Upper lobe of left lung (tissue), 6 donors: ENCODE measurements at places on chromosomes 3 and 15.

DNA sequence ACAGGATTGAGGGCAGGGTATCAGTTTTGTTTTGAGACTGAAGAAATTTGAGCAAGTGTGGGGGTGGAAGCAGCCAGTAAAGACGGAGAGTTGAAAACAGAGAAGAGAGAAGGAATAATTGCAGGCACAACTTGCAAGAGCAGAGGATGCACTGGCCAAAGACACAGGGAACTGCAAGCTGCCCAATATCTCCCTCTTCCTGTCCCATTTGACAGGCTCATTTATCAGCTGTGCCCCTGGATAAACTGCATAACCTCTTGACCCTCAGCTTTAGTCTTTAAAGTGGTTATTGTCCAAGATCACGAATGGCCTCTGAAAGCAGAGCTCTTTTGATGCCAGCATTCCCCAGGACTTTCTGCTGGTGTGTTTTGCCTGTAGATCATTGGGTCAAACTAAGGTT is 5.0 kb upstream of the RAMAC start:
- H3K27me3 ChIP-seq = no peaks in the 10 kb centered on the region
- no peak for DNase-seq
- H3K27ac ChIP-seq = no peak overlapping the region
- peaks cover 8% of the 10 kb centered on the region for H3K4me1 ChIP-seq
- H3K36me3 ChIP-seq = no peaks in the 10 kb centered on the region

- DNase-seq = no peak
- no peaks in the 10 kb centered on the region for H3K4me1 ChIP-seq
- no peak overlapping the region for H3K4me3 ChIP-seq
Measured at GRCh38 chr3:143287403-143287802, 167.8 kb downstream of the CHST2 start.

- no peak overlapping the region for H3K4me3 ChIP-seq
- H3K36me3 ChIP-seq = no peaks in the 10 kb centered on the region
- H3K4me1 ChIP-seq = no peaks in the 10 kb centered on the region
- DNase-seq = no peak
Measured at GRCh38 chr3:67048715-67049074, 50.6 kb downstream of the KBTBD8 start.

GRCh38 chr15:90389513-90389912 is 1.5 kb downstream of the IQGAP1 start:
- peak overlapping the region; percentile 98 for H3K4me3 ChIP-seq
- H3K27ac ChIP-seq = peak overlapping the region; percentile 100
- DNase-seq = no peak
- no peaks in the 10 kb centered on the region for H3K27me3 ChIP-seq
- H3K36me3 ChIP-seq = peaks cover 21% of the 10 kb centered on the region
- H3K4me1 ChIP-seq = peaks cover 51% of the 10 kb centered on the region

- H3K27ac ChIP-seq = no peak overlapping the region
- peaks cover 4% of the 10 kb centered on the region for H3K4me1 ChIP-seq
- H3K27me3 ChIP-seq = no peaks in the 10 kb centered on the region
- no peak for DNase-seq
Measured at GRCh38 chr15:67997996-67998395, 56.1 kb upstream of the PIAS1 start.

DNA sequence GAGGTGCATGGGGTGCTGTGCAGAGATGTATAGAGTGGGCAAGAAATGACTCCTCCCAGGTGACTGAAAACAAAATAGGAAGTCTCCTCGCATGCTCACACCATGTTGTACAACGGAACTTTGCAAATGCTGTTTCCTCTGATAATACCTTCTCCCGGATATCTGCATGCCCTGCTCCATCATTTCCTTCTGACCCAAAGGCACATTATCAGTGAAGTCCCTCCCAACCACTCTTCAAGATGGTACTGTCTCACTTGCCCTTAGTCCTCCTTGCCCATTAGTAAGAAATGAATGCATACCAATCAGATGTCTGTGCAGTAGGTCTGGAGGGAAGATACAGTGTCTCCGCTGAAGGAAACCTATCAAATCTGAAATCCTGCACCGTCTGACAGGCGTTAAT is 12.0 kb downstream of the TMED3 start:
- no peaks in the 10 kb centered on the region for H3K27me3 ChIP-seq
- H3K4me1 ChIP-seq = no peaks in the 10 kb centered on the region
- no peak overlapping the region for H3K27ac ChIP-seq
- no peak for DNase-seq

DNA sequence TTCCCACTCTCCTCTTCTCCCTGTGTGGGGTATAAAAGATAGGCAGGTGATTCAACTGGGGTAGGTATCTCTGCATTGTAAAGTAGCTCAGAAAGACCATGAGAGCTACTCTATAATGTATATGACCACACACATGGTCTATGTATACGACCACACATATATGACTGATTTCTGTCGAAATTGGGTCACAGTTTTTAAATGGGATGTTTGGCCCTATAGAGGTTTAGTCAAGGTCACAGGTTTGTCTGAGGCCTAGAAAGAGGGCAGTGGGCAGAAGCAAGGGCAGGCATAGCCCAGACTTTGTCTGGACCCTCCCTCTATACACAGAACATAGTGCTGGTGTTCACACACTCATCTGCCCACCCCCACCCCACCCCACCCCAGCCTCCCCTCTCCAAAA is 4.4 kb downstream of the LAMP3 start:
- peak overlapping the region; percentile 78 for H3K27ac ChIP-seq
- H3K27me3 ChIP-seq = no peaks in the 10 kb centered on the region
- H3K4me3 ChIP-seq = no peak overlapping the region
- peaks cover 26% of the 10 kb centered on the region for H3K4me1 ChIP-seq
- DNase-seq = no peak

DNA sequence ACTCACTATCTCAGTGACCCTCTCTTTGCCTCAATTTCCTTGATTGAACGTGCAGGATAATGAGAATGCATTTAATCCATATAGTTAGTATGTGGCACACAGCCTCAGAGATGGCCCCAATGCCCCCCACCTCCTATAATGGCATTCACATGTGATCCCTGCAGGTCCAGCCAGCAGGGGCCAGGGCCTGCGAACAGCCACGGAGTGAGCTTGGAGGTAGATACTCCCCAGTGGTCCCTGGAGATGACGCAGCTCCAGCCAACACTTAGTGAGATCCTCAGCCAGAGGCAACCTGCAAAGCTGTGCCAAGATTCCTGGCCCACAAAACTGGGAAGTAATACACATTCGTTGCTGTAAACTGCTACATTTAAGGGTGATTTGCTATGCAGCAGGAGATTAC is 184.9 kb upstream of the NSMCE3 start:
- DNase-seq = no peak
- no peaks in the 10 kb centered on the region for H3K27me3 ChIP-seq

GRCh38 chr15:46170326-46170725 is 535.5 kb downstream of the SQOR start:
- no peak overlapping the region for H3K27ac ChIP-seq
- no peaks in the 10 kb centered on the region for H3K27me3 ChIP-seq
- no peak for DNase-seq
- H3K4me3 ChIP-seq = no peak overlapping the region
- no peaks in the 10 kb centered on the region for H3K4me1 ChIP-seq
- no peaks in the 10 kb centered on the region for H3K36me3 ChIP-seq

- no peaks in the 10 kb centered on the region for H3K36me3 ChIP-seq
- peaks cover 14% of the 10 kb centered on the region for H3K4me1 ChIP-seq
- H3K4me3 ChIP-seq = no peak overlapping the region
- DNase-seq = no peak
- no peak overlapping the region for H3K27ac ChIP-seq
Measured at GRCh38 chr15:77633913-77634265, 1.2 kb upstream of the LINGO1 start.

DNA sequence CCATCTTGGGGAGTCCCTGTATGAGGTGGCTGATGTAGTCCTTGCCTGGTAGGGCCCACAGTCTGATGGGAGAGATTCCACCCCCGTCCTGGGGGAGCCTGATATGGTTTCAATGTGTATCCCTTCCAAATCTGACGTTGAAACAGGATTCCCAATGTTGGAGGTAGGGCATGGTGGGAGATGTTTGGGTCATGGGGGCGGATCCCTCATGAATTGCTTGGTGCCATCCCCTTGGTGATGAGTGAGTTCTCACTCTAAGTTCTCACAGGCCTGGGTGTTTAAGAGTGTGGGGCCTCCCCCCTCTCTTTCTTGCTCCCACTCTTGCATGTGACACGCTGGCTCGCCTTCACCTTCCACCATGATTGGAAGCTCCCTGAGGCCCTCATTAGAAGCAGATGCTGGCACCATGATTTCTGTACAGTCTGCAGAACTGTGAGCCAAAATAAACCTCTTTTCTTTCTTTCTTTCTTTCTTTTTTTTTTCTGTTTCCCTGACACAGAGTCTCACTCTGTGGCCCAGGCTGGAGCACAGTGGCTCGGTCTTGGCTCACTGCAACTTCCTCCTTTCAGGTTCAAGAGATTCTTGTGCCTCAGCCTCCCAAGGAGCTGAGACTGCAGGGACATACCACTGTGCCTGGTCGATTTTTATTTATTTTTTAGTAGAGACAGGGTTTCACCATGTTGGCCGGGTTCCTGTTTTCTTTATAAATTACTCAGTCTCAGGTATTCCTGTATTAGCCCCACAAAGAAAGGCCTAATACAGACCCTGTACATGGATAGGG is 28.6 kb downstream of the ITGA11 start:
- no peaks in the 10 kb centered on the region for H3K27me3 ChIP-seq
- H3K4me3 ChIP-seq = no peak overlapping the region
- no peak for DNase-seq
- H3K4me1 ChIP-seq = no peaks in the 10 kb centered on the region
- H3K27ac ChIP-seq = no peak overlapping the region
- no peaks in the 10 kb centered on the region for H3K36me3 ChIP-seq

DNA sequence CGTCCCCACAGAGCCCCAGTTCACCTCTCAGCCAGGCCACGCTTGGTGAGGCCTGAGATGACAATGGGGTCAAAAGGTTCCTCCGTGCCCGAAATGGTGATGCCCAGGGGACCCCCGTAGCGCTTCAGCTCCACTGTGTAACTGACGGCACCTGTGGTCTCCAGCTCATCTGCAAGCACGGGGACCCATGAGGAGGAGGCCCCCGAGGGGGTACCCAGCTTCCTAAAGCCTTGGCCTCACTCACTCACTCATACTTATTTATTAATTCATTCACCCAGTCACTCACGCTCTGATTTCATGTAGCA is 30.4 kb downstream of the GRIP2 start:
- H3K4me3 ChIP-seq = no peak overlapping the region
- no peaks in the 10 kb centered on the region for H3K36me3 ChIP-seq
- H3K27ac ChIP-seq = no peak overlapping the region
- H3K4me1 ChIP-seq = peaks cover 6% of the 10 kb centered on the region

- H3K27ac ChIP-seq = no peak overlapping the region
- no peaks in the 10 kb centered on the region for H3K27me3 ChIP-seq
- H3K36me3 ChIP-seq = no peaks in the 10 kb centered on the region
- no peak for DNase-seq
- no peak overlapping the region for H3K4me3 ChIP-seq
Measured at GRCh38 chr3:196138482-196139254, 56.8 kb upstream of the TFRC start.

DNA sequence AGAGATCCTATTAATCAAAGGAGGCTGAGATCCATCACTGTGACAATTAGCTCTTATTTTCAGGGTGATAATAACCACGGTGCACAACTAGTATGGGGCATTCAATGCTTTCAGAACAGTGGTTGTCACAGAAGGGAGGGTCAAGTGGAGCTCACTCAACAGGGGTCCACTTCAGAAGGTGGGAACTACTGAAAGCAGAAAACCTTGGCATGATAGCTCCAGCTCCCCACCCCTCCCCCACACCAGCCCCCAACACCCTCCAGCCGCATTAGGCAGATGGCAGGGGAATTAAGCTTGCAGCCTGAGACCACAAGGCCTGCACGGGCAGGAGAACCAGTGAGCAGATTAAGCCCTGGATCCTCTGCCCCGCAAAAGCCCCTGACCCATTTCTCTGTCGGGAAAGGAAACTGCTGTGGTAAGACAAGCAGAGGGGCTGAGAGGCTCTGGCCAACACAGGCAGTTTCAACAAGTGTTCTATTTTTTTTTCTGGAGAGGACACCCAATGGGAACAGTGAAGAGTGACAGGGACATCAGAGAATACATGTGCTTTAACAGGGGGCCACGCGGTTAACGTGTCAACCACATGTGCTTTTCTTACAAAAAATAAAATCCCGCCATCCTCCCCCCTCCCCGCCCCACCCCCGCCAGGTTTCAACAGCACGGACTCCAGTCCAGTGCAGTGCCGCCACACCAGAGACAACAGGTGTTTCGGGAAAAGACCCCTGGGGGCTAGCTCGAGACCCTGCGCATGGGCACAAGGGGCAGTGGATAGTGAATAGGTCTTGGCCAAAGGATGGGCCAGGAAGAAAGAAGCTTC is 997 bp downstream of the FYCO1 start:
- peak overlapping the region; percentile 84 for H3K4me3 ChIP-seq
- peak overlapping the region; percentile 91 for H3K27ac ChIP-seq
- peaks cover 39% of the 10 kb centered on the region for H3K4me1 ChIP-seq
- no peaks in the 10 kb centered on the region for H3K27me3 ChIP-seq
- no peaks in the 10 kb centered on the region for H3K36me3 ChIP-seq
- DNase-seq = no peak

DNA sequence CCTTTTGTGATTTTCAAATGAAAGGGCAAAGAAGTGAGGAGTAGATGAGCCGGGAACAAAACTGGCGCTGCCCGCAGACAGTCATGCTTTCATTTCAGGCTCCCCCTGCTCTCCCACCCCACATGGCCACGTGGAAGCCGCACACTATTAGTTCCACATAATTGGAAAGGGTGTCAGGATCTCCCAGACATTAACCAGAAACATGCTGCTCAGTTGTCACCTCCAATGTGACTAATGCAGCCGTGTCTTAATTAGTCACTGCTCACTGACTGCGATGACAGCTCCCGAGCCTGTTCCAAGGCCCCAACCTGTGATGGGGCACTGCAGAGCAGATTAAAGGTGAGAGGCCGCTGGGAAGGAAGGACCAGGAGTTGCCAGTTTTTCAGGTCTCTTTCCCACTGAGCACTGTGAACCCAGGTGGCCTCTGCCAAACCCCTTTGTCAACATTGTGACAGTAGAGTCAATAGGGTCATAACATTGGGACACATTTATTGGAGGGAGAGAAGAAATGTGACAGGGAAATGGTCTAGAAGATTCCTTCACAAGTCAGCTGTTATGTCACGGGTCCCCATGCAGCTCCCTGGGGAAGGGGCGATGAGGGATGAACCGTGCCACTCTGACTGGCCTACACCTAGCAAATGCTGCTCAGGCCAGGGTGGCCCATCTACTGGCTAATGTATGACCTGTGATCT is 38.6 kb upstream of the SFMBT1 start:
- peaks cover 7% of the 10 kb centered on the region for H3K36me3 ChIP-seq
- DNase-seq = no peak
- no peaks in the 10 kb centered on the region for H3K4me1 ChIP-seq
- H3K27me3 ChIP-seq = no peaks in the 10 kb centered on the region
- no peak overlapping the region for H3K27ac ChIP-seq

DNA sequence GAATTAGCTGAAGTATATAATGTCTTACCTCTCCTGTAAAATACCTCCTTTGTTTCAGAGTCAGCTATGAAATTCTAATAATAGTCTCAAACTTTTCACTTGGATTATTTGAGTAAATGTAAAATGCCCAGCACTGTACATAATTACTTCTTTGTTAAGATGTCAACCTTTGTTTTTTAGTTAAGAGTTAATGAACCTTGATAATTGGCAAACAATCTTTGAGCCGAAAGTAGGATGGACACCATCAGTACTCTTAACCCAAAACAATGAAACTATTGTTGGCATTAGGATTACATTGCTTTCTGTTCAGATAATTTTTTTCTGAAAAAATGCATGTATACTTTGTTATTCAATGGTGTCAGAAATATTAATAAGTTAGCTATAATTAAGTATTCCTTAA is 3.0 kb upstream of the NECTIN3 start:
- no peaks in the 10 kb centered on the region for H3K36me3 ChIP-seq
- DNase-seq = no peak
